ENCODE measurements at places on chromosomes 7 and 10.

- peak; percentile 73 for DNase-seq
Measured at GRCh38 chr10:24962995-24963394, 10.6 kb upstream of the PRTFDC1 start.

- no peak for DNase-seq
Measured at GRCh38 chr7:111586711-111587409, 24.6 kb upstream of the IMMP2L start.

- DNase-seq, result no peak
Measured at GRCh38 chr7:134922720-134923704, 63.3 kb upstream of the AGBL3 start.

DNA sequence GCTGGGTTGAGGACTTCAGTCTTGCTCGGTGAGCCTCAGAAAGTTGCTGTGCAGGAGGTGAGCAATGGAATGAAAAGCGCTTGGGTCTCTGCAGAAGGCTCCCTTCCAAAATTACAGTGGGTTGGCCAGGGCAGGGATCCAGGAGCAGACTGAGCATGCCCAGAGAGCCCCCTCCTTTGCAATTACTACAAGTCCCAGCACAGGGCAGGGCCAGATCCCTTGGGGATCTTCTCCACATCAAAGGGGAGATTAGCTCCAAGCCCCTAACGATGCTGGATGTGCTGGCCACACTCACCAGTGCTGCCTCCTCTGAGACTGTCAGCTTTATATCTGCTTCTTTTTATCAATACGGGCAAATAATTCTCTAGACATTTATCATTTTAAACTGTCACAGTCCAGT is 337.5 kb downstream of the RPS24 start:
- no peak for DNase-seq

GRCh38 chr10:102227050-102227449 is 951 bp downstream of the ELOVL3 start:
- no peak for DNase-seq

GRCh38 chr7:101166909-101167644 is 1.7 kb upstream of the VGF start:
- no peak for DNase-seq

DNA sequence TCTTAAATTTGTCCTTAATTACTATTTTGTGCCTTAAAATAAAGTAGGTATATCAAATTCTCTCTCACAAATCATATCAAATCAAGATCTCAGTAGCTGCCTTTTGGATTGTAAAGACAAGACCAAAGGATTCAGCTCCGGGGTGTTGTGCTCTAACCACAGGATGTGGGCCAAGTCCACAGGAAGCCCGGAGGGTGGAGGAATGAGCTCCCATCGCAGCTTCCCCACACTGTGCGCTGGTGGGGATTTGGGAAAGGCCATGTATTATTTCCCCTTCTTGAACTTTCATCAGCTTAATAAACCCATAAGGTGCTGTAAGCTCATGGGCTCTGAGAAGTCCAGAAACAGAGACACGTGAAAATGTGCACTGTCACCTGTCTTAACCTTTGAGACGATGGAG is 241.6 kb upstream of the TCERG1L start:
- DNase-seq, result no peak

GRCh38 chr7:66464059-66464458 is 164.6 kb upstream of the KCTD7 start:
- no peak for DNase-seq

DNA sequence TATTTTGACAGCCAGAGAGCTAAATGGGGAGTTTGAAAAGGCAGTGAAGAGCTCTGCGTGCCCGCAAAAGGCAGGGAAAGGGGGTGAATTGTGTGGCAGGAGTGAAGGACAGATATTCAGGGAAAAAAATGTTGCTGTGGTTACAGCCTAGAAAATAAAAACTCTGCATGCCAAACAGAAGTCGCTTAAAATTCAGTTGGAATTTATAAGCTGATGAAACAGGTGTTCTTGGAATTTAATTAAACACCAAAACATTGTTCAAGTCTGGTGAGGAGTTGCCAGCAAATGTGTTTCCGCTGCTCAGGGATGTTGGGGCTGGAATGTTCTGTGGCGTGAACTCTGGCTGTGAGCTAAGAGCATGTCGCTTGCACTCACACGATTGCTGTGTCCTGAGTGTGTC is 169.3 kb downstream of the ADRA2A start:
- no peak for DNase-seq

- no peak for DNase-seq
Measured at GRCh38 chr10:71382757-71383156, 14.0 kb upstream of the CDH23 start.

- no peak for DNase-seq
Measured at GRCh38 chr7:22945584-22945983, 68.3 kb downstream of the HYCC1 start.

GRCh38 chr10:22518167-22518724 is 172.9 kb downstream of the SPAG6 start:
- DNase-seq, result no peak

- DNase-seq, result no peak
Measured at GRCh38 chr7:727104-727805, at the start of gene PRKAR1B. Gene PRKAR1B (minus strand): TSS chr7:727281. CDS start chr7:711505, 15,776 bp downstream.
